ENCODE measurements at places on chromosomes 5 and 9. TPM values are rescaled to one million over a fixed set of nuclear protein-coding genes. Genes with fewer than 3 reads are reported as not detected.

DNA sequence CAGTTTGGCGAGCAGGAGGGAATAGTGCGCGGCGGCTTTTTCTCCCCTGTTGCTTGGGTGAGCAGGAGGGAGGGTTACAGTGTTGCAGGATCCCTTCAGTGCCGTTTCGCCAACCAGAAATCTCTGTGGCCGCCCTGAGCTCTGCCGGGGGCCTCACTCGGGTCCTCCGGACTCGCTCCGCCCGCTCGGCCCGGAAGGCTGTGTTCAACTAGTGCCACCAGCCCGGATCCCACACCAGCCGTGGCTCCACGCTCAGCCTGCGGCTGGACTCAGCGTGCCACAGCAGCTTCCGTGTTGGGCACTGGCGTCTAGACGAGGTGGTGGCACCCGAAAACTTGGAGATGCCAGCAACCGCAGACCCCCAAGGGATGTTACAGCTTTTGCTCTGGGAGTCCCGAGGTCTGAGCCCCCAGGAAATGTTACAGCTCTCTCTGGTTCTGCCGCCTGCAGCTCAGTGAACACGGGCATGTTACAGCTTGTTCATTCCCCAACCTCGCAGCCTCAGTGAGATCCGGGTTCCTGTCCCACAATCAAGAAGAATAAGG is 16.0 kb upstream of the OR13C9 start:
- H3K27me3 ChIP-seq: no peaks in the 10 kb centered on the region
- no peak for DNase-seq
- no peaks in the 10 kb centered on the region for H3K36me3 ChIP-seq
- H3K4me1 ChIP-seq: no peaks in the 10 kb centered on the region
- H3K27ac ChIP-seq: no peak overlapping the region

DNA sequence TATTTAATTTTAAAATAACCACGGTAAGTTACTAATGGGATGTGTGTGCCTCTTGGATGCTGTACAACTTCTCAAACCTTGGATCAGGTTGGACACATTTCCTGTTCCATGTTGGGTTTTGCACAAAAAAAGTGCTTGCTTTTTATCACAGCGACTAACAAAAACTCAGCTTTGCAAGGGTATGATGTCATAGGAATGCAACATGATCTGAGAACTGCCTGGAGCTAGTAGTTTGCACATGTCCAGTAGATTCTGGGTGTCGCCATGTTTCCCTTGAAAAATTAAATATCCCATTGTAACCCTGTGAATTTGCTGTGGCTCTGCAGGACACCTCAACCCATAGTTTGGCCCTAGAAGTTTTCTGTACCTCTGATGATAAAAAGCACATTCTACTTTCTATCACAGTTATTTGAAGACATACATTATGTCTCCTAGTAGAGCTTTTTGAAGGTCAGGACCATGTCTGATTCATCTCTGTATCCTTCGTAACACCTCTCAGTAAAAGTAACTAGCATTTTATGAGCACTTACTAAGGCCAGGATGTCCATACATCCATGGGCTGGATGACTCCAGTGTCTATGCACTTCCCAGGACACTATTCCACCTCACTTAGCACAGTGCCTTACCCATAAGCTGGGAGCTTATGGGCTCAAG is 11.5 kb upstream of the FRMPD1 start:
- H3K27ac ChIP-seq: no peak overlapping the region
- peaks cover 32% of the 10 kb centered on the region for H3K27me3 ChIP-seq
- no peaks in the 10 kb centered on the region for H3K4me1 ChIP-seq
- no peaks in the 10 kb centered on the region for H3K36me3 ChIP-seq

DNA sequence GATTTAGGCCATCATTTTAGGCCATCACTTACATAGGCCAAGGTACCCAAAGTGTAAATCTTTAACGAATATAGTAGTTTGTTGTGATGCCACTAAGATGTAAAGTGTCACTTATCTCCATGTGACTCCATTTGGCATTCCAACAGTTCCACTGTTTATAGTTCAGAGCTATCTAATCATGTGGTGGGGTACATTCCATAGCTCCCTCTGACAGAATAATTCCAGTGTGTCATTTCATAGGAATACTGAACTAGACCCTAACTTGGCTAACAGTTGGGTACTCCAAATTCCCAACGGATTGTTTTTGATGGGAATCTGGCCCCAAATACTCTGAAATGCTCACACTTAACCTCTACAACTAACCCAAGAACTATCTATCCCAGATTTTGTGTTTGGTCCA is 76.7 kb upstream of the FST start:
- H3K27ac ChIP-seq: no peak overlapping the region
- H3K4me3 ChIP-seq: no peak overlapping the region
- no peak for DNase-seq
- H3K4me1 ChIP-seq: no peaks in the 10 kb centered on the region
- no peaks in the 10 kb centered on the region for H3K27me3 ChIP-seq

DNA sequence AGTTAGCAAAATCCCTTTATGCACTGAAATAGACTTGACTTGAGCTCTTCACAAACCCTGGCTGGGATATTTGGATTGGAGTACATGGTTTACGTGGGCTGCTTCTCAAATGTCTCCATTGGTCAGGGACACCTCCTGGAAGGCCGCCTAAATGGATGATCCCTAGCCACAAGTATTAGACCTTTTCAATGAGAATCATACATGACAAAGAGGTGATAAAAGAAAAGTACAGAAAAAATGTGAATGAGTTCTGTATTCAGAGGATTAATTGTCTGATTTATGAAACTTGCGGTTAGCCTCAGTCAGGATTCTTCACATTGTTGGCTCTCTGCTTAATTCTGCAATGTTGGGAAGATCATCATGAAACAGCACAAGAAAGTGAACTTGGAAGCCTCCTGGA is 752.8 kb upstream of the ADAMTS16 start:
- no peak overlapping the region for H3K4me3 ChIP-seq
- H3K4me1 ChIP-seq: no peaks in the 10 kb centered on the region
- no peak overlapping the region for H3K27ac ChIP-seq
- H3K36me3 ChIP-seq: no peaks in the 10 kb centered on the region

GRCh38 chr5:61257421-61257820 is 74.6 kb upstream of the ZSWIM6 start:
- H3K27me3 ChIP-seq: peaks cover 3% of the 10 kb centered on the region
- no peaks in the 10 kb centered on the region for H3K36me3 ChIP-seq
- no peak for DNase-seq
- no peak overlapping the region for H3K4me3 ChIP-seq
- peaks cover 28% of the 10 kb centered on the region for H3K4me1 ChIP-seq

GRCh38 chr5:126055348-126055729 is 367.9 kb upstream of the GRAMD2B start:
- no peak for DNase-seq
- H3K4me1 ChIP-seq: peaks cover 32% of the 10 kb centered on the region
- no peaks in the 10 kb centered on the region for H3K27me3 ChIP-seq

DNA sequence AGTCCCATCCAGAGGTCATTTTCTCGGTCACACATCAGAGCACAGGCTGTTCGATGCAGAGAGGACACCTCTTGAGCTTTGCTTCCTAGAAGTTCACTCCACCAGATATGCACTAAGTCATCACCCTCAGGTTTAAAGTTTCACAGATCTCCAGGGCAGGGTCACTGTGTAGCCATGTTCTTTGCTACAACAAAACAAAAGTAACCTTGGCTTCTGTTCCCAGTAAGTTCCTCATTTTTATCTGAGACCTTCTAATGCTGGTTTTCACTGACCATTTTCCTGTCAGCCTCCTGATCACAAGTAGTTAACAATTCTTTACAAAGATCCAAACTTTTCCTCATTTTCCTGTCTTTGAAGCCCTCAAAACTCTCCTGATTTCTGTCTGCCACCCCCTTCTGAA is 97.5 kb upstream of the CTSV start:
- H3K27me3 ChIP-seq: no peaks in the 10 kb centered on the region
- H3K4me1 ChIP-seq: peaks cover 3% of the 10 kb centered on the region
- no peak overlapping the region for H3K4me3 ChIP-seq
- no peak for DNase-seq
- no peak overlapping the region for H3K27ac ChIP-seq

DNA sequence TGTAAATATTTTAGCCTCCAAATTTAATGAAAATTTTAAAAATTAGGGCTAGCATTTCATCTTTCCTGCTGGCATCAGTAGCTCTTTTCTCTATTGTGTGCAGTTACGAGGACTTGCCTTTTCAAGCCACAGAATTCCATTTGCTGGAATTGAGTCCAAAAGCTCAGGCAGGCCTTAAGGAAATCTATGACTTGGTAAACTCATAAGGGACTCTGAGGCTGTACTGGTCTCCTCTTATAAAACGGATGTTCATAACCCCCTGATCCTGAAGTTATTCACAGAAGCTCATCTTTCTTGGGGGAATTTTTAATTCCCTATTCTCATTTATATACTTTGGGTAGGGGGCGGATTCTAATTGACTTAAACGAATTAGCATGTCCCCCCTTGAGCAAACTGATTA is 23.4 kb downstream of the ANKRA2 start:
- no peaks in the 10 kb centered on the region for H3K36me3 ChIP-seq
- no peak overlapping the region for H3K27ac ChIP-seq
- peaks cover 3% of the 10 kb centered on the region for H3K4me1 ChIP-seq
- no peak for DNase-seq
- peaks cover 9% of the 10 kb centered on the region for H3K27me3 ChIP-seq
- no peak overlapping the region for H3K4me3 ChIP-seq

DNA sequence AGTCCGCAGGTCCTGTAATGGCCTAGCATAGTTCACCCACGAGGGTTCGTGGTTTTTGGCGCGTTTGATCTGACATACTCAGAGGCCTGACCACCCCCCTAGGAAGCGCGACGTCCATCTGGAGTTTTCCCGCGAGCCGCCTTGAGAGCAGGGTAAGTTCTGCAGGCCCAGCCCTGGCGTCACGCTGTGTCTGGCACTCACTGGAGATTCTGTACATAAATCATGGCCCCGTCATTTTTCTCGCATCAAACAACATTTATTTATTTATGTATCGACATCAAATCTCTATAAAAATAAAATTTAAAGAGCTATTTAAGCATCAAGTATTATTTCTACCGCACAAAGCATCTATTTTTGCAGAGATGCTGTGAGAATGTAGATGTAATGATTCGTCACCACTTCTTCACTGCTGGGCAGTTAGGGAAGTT is 437 bp upstream of the TRIM41 start:
- peaks cover 19% of the 10 kb centered on the region for H3K27me3 ChIP-seq
- peaks cover 7% of the 10 kb centered on the region for H3K36me3 ChIP-seq
- DNase-seq: no peak
- H3K4me1 ChIP-seq: peaks cover 16% of the 10 kb centered on the region
- H3K27ac ChIP-seq: peak overlapping the region; percentile 100
- H3K4me3 ChIP-seq: peak overlapping the region; percentile 98

DNA sequence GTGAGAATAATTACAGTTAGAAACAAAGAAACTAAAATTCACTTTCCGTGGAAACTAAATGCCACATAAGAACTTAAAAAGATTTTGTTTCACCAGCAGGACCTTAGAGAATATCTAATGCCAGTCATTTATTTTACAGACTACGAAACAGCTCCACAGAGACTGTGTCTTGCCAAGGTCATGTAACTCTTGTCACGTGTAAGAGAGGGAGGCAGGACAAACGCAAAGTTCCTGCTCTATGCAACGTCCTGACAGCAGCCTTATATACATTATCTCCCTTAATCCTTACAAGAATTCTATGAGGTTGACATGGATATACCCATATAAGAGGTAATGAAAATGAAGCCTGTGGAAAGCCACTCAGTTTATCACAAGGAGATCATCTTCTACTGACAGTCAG is 39.4 kb downstream of the CTNNAL1 start:
- no peaks in the 10 kb centered on the region for H3K27me3 ChIP-seq
- H3K27ac ChIP-seq: no peak overlapping the region
- no peaks in the 10 kb centered on the region for H3K4me1 ChIP-seq
- H3K36me3 ChIP-seq: peaks cover 34% of the 10 kb centered on the region
- no peak for DNase-seq

DNA sequence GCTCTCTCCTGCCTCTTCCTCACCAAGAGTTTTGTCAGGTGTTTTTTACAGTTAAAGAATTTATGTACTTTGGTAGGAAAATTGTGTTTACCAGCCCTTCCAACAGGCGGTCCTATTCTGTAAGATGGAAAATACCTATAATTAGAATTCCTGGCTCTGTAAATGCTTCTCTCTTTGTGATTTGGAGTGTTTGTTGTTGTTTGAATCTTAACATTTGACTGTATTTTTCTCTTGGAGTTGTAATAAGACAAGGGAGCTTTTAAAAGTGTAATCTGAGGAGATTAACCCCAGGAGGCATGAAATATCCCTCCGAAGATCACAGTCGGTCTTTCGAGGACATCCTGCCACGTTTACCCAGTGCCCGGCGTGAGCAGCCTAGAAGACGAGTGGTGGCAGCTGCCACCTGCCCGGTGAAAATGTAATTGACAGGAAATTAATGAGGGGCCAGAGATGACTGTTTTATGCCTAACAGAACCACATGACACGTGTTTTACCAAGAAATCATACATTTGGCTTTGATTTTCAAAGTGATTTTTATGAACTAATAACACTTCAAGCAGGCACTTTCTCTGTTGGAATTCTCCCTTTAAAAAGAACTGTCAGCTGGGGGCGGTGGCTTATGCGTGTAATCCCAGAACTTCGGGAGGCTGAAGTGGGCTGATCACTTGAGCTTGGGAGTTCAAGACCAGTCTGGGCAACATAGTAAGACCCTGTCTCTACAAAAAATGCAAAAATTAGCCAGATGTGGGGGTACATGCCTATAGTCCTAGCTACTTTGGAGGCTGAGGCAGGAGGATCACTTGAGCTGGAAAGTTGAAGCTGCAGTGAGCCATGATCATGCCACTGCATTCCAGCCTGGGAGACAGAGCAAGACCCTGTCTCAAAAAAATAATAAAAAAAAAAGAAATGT is 20.0 kb downstream of the ANKRD33B start:
- H3K27me3 ChIP-seq: peaks cover 17% of the 10 kb centered on the region
- H3K4me1 ChIP-seq: no peaks in the 10 kb centered on the region
- peak overlapping the region; percentile 14 for H3K27ac ChIP-seq
- no peak for DNase-seq
- H3K36me3 ChIP-seq: no peaks in the 10 kb centered on the region
- H3K4me3 ChIP-seq: no peak overlapping the region

DNA sequence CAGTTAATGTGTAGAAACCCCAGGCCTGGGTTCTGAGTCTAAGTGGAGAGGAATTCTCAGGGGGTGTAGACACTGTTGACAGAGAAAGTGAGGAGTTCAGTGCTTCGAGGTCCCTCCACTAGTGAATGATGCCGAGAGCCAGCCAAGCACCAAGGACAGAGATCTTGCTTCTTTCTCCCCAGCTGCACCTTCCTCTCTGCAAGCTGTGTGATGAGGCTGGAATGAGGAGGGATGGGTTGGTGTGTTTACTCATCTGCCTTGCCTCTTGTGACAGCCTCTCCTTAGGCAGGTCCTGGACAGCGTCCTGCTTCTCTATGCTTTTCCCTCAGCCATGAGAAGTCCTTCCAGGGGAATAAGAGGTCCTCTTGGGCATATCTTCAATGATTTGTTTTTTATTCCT is 35.3 kb downstream of the HNRNPH1 start:
- H3K4me1 ChIP-seq: no peaks in the 10 kb centered on the region
- no peak for DNase-seq
- H3K27me3 ChIP-seq: no peaks in the 10 kb centered on the region
- H3K36me3 ChIP-seq: peaks cover 29% of the 10 kb centered on the region

GRCh38 chr5:16663840-16664239 is 47.0 kb upstream of the RETREG1 start:
- no peaks in the 10 kb centered on the region for H3K4me1 ChIP-seq
- DNase-seq: no peak
- no peaks in the 10 kb centered on the region for H3K27me3 ChIP-seq
- peaks cover 20% of the 10 kb centered on the region for H3K36me3 ChIP-seq
- no peak overlapping the region for H3K27ac ChIP-seq

Gene SLC6A7
- total RNA-seq: not detected

Gene CNOT8
- 55.4 TPM for total RNA-seq

Gene OXCT1
- 19.9 TPM for total RNA-seq

Gene ARHGAP26
- total RNA-seq: 21.3 TPM

Gene TNIP1
- 55.0 TPM for total RNA-seq

Gene LCN1
- not detected for total RNA-seq

Data from progenitor cell of endocrine pancreas (in vitro differentiated cells).